ENCODE measurements at places on chromosomes 6 and 20.
A peak's percentile ranks its signal among the peaks of the same experiment; 100 is the strongest.

DNA sequence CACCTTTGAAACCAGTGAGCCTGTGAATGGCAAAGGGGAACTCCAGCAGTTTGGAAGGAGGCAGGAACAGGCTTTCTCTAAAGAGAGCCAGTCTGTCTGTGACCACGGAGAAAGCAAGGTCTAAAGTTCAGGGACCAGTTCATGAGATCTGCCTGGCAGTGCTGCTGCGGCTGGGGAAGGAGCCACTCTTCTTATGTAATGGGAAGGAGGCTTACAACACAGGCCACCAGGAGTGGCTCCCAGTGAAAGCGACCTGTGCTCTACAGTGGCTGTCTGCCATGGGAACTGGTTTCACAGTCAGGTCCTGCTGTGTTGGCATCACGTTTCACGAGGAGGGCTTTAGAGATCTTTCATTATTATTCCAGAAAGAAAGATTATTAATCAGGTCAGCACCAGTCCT, 291.9 kb upstream of the PRDM1 start:
- no peak for DNase-seq

DNA sequence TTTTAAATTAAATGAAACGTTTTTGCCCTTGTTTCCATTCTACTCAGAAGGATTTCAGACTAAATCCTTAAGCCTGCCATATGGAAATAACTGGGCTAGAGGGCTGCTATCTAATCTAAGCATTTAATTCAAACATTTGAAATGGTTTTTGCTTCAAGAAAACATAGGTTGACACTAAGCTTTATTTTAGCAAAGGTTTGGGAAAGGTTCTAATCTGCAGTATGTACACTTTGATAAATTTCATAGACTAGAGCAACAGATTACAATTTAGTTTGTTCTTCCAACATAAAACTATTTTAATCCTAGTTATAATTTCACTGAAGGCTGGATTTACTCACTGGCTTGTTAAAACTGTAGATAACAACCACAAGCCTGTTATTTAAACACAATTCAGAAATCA, 72.1 kb downstream of the TMEM200A start:
- DNase-seq, result no peak

- no peak for DNase-seq
Measured at GRCh38 chr6:82385102-82385501, 21.5 kb downstream of the TPBG start.

DNA sequence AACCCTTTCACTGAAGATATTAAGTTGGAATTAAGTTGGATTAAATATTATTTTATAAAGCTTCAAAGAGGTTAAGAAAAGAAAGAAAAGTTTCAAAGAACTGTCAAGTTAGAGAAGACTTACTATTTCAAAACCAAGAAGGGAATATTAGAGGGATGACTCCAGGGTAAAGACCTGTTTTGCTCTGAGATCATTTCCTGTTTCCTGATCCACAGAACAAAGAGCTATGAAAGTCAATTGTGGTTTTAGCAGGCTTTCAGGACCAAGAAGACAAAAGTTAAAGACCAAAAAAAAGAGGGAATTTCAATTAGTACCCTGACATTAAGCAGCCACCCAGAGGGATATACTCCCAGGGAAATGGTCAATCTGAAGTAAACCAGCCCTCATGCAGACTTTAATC, 19.4 kb downstream of the ESF1 start:
- DNase-seq, result no peak

DNA sequence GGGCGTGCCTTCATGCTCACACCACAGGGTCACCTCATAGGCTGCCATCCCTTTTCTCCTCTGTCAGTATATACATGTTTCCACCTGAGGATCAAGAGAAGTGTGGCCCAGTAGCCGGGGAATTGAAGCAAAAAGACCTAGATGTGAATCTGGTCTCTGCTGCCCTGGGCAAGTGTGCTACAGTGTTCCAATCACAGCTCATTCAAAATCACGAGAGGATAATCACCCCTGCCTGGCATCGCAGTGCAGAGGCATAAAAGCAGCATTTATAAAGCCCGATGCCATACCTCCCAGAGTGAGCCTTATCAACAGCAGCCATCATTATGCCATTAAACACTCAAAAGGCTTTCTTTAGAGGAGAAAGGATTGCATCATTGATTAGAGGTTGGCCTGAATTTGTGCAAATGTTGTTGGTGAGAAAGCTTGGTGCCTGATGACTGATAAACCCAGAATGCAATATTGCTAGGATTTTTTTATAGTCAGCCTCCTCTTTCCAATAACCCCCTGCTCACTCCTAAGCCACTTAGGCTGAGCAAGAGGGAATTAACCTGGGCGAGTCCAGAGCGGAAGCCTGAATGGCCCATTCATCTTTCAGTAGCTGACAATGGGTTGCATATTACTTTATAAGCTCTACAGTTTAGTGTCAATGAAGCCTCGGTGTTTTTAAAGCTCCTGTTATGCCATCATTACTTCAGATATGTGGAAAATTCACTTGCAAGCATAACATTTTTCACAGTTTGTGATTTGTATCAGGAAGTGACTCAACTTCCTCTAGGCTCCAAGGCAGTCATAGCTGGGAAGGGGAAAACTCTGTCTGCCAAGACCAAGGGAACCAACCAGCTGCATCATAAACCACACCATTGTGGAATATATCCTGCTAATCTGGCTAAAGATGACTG, 92.5 kb upstream of the NXT1 start:
- peak; percentile 37 for DNase-seq

DNA sequence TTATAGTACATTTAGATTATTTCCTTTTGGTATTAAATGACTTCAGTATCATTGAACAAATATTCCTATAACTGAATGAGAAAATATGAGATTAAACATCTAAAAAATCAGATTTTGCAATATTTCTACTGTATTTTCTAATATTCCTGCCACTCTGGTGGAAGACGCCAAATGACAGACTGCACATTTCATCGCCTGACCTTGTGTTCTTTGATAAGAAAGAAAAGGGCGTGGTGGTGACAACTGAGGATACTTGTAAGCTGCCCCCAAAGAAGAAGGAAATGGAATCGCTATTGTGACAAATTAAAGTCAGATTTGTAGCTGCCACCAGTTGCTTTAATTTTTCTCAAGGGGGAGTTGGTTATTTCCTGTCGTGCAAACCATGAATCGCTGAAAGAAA, 131.3 kb downstream of the MTFR2 start:
- peak; percentile 9 for DNase-seq

GRCh38 chr6:130671119-130671518, 156.1 kb upstream of the SMLR1 start:
- no peak for DNase-seq
